Activated gamma-delta T cell treated with Interleukin-2 at 50 U/mL for 16 hours (primary cell): ENCODE measurements at places on chromosomes 12 and 14.

- no peak for DNase-seq
Observed at GRCh38 chr14:54699735-54700134, 132.8 kb downstream of the SAMD4A start.

DNA sequence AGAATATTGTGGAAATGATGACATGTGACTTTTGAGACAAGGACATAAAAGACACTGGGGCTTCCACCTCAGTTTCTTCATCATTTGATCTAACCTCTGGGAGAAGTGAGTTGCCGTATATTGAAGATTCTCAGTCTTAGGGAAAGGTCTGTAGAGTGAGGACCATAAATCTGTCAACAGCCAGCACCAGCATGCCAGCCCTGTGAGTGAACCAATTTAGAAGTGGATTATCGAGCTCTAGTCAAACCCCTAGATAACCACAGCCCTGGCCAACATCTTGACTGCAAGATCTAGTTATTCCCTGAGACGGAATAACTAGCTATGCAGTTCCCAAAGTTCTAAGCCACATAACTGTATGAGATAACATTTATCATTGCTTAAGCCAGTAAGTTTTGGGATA is 108.8 kb upstream of the PTPRR start:
- DNase-seq, result no peak

DNA sequence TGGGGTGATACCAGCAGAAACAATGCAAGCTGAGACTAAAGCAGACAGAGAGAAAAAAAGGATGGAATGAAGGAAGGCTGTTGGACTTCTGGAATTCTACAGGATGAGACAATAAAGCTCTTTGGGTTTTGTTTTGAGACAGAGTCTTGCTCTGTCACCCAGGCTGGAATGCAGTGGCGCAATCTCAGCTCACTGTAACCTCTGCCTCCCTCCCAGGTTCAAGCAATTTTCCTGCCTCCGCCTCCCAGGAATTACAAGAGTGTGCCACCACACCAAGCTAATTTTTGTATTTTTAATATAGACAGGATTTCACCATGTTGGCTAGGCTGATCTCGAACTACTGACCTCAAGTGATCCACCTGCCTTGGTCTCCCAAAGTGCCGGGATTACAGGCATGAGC is 115.4 kb downstream of the EXOC5 start:
- DNase-seq, result no peak

- no peak for DNase-seq
Observed at GRCh38 chr12:47946413-47947323, 16.7 kb upstream of the TMEM106C start.

GRCh38 chr12:26195250-26195640 is at the start of gene SSPN:
SSPN (plus strand) TSS chr12:26195573; CDS start chr12:26195673, 100 bp downstream.
- DNase-seq, result no peak

- DNase-seq, result no peak
Observed at GRCh38 chr12:76784600-76785051, 20.7 kb downstream of the ZDHHC17 start.

DNA sequence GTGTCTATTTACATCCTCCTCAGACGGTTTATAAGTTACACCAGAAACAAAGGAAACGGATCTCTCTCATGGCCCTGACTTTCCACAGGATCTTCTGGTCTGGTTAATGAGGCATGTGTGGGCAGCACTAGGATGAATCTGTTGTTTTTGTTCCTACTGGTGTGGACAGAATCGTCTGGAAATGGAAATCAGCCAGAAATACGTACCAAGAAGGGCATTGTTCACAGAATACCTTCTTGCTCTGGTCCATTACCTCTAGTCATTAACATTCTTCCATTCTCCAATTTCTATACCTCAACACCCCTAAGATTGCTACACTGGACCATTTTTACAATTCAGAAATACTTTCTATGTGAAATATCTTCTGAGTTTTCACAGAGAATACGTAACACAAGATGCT is 86.0 kb downstream of the TPH2 start:
- no peak for DNase-seq

GRCh38 chr14:40986655-40987054 is 620.0 kb upstream of the LRFN5 start:
- no peak for DNase-seq

DNA sequence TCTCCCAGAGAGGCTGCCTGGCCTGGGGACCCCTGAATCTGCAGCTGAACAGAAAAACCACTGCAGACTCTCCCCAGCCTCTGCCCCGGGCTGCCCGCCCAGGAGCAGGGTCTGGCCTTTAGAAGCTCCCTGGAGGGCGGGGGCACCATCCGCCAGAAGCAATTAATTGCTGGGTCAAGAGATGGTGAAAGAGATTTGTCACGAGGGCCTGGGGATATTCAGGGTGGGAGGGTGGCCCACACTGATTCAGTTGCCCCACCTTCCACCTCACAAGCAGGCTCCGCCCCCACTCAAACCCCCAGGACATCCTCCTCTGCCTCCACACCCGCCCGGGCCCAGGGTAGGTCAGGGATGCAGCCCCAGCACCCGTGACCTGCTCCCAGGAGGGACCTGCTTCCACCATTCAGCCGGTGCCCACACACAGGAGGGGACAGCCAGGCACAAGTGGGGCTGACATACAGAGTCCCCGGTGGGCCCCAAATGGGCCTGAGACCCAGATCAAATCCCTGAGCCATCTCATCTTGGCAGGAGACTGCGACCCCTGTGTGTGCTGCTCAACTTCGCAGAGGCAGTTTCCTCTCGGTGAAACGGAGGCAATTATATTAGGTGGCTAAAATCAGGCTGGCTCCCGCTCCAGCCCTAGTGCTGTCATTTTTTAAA is 23.0 kb downstream of the NCOR2 start:
- no peak for DNase-seq

DNA sequence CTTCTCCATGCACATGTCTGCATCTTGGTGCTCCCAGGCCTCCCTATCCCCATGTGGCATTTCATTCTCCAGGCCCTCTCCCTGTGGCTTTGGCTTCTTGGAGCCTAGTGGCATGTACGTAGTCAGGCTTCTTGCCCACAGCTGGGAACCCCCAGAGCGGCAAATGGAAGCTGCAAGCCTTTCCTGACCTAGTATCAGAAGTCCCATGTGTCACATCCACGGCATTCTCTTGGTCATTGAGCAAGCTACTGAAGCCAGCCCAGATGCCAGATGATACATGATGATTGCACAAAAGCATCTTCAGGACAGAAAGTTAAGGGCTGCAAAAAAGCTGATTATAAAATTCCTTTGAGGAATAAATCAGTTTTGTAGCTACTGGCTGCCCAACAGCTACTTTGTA is 154.9 kb downstream of the PELI2 start:
- no peak for DNase-seq
